ENCODE measurements at places on chromosomes 1 and 21. TPM values are rescaled to one million over a fixed set of nuclear protein-coding genes. Genes with fewer than 3 reads are reported as not detected.

KLHDC7A gene
- total RNA-seq, result 2.3 TPM

GON4L gene
- total RNA-seq, result 15.5 TPM

TMEM52 gene
- 0.82 TPM for total RNA-seq

RBM11 gene
- not detected for total RNA-seq

LEFTY2 gene
- total RNA-seq, result not detected
